ENCODE measurements at places on chromosomes 5 and 9.
A peak's percentile ranks its signal among the peaks of the same experiment; 100 is the strongest.

DNA sequence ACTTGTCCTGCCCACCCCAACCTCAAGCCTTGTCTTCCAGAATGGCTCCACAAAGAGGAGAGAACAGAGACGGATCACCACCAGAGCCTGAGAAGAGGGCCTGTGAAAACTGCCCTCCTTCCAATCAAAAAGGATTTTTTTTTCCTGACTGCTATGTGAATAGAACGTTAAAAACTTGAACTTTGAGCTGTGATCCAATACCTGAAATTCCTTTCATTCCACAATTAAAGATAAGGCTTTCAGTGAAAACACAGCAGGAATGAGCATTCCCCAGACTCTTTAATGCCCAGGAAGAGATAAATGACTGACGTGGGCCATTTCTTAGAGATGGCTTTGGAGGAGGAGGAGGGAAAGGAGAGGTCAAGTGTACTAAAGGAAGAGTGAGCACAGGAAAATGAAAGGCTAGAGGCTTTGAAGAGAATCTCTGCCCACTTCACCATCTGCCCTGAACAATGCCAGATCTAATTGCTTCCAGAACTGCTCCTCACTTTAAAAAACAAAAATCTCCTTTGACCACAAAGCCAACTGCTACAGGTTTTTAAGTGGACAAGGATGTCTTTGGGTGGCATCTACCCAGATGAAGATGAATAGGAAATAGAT is 177.9 kb upstream of the MAP3K1 start:
- no peak for DNase-seq

- DNase-seq, result no peak
Measured at GRCh38 chr5:15377573-15378340, 122.2 kb upstream of the FBXL7 start.

DNA sequence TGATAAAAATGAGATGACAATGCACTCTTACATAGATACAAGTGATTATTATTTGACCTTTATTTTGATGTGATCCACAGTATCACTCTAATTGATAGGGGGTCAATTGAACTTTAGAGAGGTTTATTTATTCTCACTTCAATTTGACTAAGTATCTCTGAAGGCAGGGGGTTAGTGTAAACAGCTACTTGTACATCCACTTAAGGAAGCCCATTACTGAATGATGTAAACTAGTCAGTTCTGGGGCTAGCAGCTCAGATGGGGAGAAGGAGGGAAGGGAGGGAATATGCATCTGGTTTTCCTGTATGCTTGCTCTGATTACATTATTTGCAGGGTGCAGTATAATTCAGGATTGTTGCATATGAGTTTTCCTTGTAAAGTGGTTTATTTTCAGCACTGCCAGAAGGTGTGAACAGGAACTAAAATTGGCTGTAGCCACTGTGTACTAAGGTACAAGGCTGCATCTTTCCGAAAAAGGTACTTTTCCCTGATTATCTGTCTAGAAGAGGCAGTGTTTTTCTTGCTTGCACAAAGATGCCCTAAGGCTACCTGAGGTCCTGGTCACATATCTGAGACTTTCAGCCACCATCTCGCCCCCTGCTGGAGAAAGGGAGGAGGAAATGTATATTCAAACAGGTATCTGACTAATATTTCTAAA is 51.2 kb downstream of the MRPS27 start:
- no peak for DNase-seq

- no peak for DNase-seq
Measured at GRCh38 chr9:116868201-116868600, 181.1 kb downstream of the TRIM32 start.

- no peak for DNase-seq
Measured at GRCh38 chr5:42621662-42622061, 135.0 kb upstream of the CCDC152 start.

- DNase-seq, result no peak
Measured at GRCh38 chr5:175879743-175880142, 8.4 kb downstream of the CPLX2 start.

GRCh38 chr9:10612641-10613398 is at the start of gene PTPRD:
Gene PTPRD (minus strand): TSS chr9:10613002.
- DNase-seq, result peak; percentile 49
